ENCODE measurements at places on chromosomes 13 and 19.
A peak's percentile ranks its signal among the peaks of the same experiment; 100 is the strongest.

- DNase-seq = no peak
These were observed 85.1 kb downstream of the RNASEH2B start for GRCh38 chr13:50994651-50995050.

GRCh38 chr13:24134757-24135156 lies 25.8 kb upstream of the SPATA13 start:
- DNase-seq = no peak

DNA sequence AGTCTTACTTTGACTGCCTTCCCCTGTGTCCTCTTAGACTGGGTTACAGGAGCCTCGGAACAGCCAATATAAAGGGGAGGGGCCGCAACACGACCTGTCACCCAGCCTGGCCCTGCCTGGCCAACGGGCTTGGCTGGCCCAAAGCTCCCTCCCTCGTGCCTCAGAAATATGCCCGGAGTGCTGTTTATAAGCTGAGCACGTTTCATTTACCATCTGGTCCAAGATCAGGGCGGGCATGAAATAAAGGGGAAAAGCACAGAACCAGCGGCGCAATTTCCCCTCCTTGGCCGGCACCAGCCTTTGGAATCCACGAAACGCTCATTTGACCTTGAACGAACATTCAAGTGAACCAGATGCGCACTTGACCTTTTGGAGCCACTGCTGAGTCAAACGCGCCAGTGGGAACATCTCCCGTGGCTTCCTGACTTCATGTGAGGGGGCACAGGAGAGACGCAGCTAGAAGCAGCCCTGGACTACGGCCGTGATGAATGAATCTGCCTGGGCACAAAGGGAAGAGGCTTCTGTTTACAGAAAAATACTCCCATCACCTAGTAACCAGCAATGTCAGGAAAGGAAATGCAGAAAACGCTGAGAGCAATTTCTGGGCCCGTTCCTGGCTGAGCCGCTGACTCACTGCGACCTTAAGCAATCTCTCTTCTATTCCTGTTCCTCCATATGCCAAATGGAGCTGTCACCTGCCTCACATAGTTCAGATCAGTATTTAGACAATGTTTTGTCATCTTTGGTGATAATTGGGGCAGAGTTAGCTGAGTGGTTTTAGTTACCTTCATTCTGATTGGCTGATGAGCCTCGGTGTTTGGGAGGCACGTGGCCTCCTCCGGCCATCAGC lies 53.3 kb downstream of the RFX2 start:
- peak; percentile 58 for DNase-seq

DNA sequence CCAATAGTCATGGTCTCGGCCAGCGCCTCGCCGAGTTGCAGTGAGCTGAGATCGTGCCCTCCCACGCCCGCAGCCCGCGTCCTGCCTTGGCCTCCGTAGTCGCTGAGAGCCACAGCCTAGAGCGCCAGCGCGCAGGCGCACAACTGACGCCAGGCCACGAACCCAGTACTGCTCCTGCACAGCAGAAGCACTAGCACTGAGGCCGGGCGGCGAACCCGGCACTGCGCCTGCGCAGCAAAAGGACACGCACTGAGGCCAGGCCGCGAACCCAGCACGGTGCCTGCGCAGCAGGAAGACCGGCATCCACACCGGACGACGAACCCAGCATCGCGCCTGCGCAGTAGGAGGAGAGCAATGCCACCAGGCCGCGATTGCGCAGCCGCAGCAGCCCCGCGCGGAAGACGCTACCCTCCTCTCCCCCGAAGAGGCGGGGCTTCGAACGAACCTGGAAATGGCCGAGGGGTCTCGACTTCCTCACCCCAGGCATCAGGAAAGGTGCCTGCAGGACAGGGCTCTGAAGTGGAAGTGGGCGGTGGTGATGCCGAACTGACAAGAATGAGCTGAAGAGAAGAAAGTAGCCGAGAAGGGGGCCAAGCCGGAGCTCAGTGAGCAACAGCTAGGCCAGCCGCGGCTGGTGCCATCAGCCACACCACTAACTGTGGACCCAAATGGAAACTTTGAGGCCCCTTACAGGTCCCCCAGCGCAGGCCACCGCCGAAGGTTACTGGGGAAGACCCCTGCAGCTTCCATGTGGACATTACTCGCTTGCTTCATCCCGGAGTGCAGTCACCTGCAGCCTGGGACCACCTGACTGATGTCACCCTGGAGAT lies 7.5 kb downstream of the F10 start:
- DNase-seq = no peak

DNA sequence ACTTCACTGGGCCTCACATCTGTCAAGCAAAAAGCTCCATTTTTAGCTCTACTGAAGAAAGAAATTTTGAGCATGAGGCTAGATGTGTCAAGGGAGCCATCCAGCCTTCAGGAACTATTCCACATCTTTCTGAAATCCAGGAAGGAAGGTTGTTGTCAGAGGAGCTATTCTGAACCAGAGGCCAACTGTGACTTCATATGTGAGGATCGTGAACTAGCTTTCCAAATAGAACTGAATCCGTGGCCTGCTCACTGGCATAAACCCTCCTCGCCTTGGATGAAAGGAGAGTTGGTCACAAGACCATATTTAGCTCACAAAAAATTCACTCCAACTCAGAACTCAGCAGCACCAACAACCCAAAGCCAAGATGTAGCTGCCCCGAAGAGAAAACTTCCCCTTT lies 195.8 kb downstream of the FOXO1 start:
- no peak for DNase-seq

- DNase-seq = no peak
These were observed 7.1 kb downstream of the ZFP14 start for GRCh38 chr19:36371886-36372285.

DNA sequence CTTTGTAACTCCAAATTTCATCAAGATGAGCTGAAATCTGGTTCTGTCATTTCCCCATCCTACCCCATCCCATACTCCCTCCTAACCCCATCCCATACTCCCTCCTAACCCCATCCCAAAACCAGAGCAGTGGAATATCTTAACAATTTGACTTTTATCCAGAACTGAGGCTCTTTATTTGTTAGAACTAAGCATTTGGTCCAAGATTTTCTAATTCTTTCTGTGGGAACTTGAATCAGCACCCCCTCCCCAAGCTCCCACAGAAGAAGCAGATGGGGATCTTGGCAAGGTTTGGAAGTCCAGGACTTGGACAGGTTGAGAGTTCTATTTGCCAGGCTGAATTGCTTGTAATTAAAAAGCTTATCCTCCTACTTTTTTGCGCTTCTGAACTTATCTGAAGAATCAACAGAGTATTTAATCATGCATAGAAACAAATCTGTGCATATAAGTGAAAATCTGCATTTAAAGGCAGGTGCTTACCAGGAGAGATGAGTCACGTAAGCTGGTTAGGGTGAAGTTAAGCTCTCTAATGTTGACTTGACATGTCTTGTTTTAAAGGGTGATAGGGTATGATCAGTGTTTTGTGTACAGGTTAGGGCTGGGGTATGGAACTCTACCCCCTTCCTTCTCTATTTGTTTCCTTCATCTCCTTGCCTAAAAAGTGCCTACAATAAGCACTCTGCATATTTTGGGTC lies 111.1 kb downstream of the COG6 start:
- DNase-seq = no peak

DNA sequence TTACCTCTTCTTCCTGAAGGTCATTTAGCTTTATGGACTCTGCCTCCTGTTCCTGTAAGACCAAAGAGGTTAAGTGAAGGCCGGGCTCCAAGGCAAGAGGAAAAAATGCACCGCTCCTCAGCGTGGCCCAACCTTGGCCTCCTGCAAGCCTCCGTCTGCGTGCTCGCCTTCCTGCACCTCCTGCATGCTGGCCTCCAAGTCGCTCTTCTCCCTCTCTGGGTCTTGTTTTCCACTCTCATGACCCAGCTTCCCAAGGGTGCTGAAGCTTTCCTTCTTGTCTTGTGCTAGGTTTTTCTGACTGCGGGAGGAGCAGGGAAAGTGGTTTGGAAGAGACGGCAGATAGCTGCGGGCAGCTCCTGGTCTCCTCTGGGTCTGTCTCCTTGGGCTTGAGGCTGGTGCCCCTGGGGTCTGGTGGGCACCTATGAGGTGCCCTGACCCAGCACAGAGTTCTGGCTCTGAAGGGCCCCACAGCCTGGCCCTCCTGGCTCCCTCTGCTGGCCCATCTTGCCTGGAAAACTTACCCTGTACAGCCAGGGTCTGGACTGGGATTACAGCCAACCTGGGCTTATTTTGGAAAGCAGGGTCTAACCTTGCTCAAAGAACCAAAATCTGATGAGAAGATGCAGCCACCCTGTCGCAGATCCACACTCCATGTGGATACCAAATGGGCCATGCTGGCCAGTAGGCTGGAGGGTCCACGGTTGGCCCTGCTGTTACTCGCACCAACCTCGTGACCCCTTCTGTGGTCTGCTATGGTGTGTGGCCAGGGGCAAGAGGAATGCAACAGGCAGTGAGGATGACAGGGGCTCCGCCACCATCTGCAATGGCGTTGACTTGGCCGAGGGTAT lies 5.2 kb downstream of the C13orf46 start:
- DNase-seq = no peak

GRCh38 chr19:1450735-1451731 lies 1.1 kb downstream of the APC2 start:
- DNase-seq = peak; percentile 64

DNA sequence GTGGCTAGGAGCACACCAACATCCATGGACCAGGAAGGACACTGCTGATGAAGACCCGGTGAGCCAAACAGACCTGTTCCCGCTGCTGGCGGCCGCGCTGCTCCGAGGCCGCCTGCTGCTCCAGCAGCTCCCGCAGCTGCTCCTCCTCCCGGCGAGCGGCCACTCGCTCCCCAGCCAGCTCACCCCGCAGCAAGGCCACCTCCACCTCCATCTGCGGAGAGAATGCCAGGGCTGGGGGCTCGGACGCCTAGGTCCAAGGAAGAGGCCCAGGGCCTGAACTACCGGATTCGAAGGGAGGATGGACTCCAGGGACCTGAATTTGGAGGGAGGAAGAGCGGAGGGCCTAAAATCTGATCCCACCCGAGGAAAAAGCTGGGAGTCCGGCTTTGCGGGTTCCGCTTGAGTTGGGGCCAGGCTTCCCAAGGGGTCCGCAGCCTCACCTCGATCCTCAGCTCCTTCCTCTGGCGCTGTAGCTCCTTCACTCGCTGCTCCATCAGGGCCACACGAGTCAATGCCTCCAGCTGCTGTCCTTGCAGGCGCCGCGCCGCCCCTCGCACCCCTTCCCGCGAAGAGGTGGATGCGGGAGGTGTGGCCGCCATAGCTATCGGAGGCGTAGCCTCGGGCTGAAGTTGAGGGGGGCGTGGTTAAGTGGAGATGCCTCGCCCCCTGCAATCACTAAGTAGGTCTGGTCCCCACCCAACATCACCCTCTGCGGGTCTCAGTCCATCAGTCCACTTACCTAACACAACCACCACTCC lies 2.7 kb downstream of the PHLDB3 start:
- no peak for DNase-seq

DNA sequence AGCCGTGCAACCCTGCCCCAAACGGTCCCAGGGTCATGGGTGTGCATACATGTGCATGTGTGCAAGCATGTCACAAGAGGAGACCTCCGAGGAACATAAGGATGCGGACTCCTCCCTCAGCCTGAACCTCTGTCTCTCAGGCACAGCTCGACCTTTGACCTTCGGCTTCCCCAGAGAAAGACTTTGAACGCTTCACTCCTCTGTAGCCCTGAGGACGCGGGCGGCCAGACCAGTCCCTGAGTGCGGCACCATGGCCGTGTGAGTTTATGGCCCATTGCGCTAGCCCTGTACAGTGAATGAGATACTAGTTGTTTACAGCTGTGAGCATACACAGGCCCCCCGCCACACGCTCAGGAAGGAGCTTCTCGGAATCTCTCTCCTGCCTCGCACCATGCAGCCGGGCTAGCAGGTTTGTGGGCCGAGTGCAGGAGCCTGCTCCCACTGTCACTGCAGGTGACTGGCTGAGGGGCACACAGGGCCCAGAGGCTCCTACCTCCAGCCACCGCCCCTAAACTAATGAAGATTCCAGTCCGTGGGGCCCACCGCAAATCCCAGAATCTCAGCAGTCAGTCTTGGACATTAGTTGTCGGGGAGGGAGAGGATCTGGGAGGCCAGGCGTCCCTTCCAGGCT lies 10.8 kb downstream of the RASA3 start:
- no peak for DNase-seq

GRCh38 chr19:39497996-39498797 lies 550 bp upstream of the DLL3 start:
- DNase-seq = peak; percentile 18

- DNase-seq = no peak
These were observed 28.2 kb downstream of the GAS6 start for GRCh38 chr13:113835461-113836270.

DNA sequence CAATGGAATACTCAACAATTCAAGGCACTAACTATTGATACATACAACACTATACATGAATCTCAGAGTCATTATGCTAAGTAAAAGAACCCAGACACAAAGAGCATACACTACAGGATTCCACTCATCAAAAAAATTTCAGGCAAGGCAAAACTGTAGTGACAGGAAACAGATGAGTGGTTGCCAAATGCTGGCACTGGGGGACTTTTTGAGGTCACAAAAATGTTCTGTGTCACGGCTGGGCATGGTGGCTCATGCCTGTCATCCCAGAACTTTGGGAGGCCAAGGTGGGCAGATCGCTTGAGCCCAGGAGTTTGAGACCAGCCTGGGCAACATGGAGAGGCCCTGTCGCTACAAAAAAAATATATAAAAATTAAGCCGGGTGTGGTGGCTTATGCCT lies 129.4 kb downstream of the KL start:
- DNase-seq = no peak

GRCh38 chr13:27968316-27969081 lies 616 bp downstream of the CDX2 start:
- DNase-seq = no peak

DNA sequence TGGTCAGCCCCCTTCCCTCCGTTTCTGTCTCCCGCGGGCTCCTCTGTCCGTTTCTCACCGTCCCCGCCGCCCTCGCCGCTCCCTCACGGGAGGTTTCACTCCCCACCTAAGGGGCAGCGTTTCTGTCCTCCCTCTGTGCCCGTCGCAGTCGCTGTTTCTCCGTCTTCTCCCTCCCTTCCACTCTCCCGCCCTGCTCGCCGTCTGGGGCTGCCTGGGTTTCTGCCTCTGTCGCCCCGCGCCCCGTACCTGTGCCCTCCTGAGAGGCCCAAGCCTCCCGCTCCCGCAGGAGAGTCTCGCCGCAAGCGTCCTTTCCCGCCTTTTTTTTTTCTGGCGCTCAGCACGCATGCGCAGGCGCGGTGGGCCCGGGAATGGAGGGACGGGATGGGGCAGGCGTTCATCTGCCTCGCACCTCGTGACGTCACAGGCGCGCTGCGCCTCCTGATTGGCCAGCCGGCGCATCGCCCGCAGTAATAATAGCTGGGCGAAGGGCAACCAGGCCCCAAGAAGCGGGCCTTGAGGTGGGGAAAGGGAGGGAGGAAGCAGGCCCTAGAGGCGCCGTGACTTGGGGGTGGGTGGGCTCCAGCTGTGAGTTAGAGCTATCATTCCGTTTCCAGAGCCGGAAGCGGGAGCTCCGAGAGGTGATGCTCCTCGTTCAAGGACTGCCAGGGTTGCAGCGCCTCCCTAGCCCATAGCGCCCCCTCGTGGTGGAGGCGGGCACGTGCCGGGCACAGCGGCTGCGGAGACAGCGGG lies 15.4 kb downstream of the SSC5D start:
- peak; percentile 91 for DNase-seq

DNA sequence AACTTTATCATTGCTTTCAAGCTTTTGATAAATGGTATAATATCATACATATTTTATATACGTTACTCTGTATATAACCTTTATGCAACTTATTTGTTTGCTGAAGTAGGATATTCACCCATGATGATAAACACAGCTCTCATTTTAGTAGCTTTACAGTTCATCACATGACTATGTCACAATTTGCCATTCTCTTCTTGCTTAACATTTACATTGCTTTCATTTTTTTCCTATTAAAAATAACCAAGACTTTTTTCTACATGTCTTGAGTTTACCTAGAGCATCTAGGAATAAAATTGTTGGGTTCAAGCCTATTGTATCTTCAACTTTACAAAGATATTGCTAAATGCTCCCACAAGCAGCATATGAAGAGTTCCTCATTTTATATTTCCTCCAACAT lies 54.0 kb downstream of the KCNRG start:
- DNase-seq = no peak

All from nucleus accumbens (tissue), 56 donors.